ENCODE measurements at places on chromosomes 13 and 19.
A peak's percentile ranks its signal among the peaks of the same experiment; 100 is the strongest.

GRCh38 chr13:45747071-45747470 lies 45.0 kb downstream of the CBY2 start:
- DNase-seq = no peak

DNA sequence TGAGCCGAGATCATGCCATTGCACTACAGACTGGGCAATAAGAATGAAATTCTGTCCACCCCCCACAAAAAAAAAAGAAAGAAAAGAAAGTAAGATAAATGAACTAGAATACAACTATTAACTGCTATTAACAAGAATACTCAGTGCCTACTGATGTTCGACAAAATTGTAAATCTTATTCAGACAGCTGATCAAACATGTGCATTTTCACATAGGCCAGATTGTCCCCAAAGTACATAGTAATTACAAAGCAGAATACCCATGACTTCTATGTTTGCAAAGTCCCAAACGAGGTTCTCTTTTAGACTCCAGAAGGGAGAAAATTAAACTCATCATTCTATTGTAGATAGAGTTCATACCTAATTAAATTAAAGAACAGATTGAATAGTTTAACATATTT lies 113.4 kb downstream of the UFM1 start:
- DNase-seq = no peak

GRCh38 chr19:35868172-35868822 lies at the start of gene APLP1:
Gene APLP1 (plus strand): TSS chr19:35868574. CDS start chr19:35868637, 63 bp downstream.
- DNase-seq = peak; percentile 68

GRCh38 chr13:90800082-90800746 lies 547.3 kb upstream of the MIR17HG start:
- DNase-seq = no peak

- no peak for DNase-seq
Observed at GRCh38 chr19:53462861-53463260, 4.7 kb upstream of the ZNF813 start.

- DNase-seq = no peak
Observed at GRCh38 chr13:63631006-63631405, 2215.4 kb upstream of the PCDH20 start.
